NCI-H1092 (cell line): ENCODE measurements at places on chromosomes 2 and 18.

DNA sequence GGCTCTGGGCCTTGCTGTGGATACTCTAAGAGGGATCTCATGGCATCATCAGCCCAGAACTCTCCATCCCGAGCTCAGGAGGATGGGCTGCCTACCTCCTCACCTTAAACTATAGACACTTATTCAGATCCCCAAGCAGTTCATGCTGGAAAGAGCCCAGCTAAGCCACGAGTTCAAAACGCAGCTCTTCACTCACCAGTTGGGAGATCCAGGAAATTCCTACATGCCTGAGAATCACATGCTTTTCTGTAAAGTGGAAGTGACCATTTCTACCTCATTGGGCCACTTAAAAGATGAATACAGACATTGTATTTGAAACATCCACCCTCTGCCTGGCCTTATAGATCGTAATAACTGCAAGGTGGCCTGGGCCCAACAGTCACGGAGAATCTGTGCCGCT, 6.6 kb downstream of the ATOH8 start:
- no peak for DNase-seq

- DNase-seq = no peak
Measured at GRCh38 chr2:229178117-229178516, 93.0 kb downstream of the PID1 start.

DNA sequence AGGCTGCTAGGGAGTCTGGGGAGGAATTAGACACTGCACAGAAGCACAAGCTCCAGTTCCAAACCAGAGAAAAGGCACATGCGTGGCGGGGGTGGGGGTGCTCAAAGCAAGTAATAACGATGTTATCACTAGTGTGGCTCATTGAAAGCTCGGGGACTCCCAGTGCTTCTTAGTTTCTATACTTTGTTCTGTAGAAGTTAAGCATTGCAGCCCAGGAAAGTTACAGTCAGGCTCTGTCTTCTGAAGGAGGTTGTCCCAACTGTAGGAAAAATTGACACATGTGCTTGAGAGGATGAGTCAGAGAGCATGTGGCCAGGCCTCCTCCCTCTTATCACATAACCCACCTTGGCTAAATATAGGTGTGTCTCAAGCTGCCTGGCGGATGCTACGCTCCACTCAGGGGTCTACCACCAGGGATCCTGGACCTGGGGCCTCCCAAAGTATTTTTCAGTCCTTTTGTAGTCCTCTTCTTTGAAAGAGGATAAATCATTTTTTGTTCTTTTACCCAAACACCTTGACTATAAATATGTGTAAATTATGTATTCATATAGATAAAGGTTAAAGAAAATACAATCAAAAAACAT, 3.8 kb downstream of the GALNT5 start:
- DNase-seq = no peak

DNA sequence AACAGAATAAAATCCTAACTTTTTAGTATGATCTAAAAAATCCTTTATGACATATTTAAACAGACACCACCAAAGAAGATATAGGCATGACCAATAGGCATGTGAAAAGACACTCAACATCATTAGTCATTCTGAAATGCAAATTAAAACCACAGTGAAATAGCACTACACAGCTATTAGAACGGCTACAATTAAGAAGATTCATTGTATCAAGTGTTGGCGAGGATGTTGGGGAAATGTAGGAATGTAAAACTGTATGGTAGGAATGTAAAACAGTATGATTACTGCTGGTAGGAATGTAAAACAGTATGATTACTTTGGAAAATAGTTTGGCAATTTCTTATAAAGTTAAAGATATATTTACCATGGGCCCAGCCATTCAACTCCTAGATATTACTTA, 253.3 kb upstream of the TCF4 start:
- no peak for DNase-seq

- no peak for DNase-seq
Measured at GRCh38 chr2:66509326-66509811, 74.4 kb downstream of the MEIS1 start.

- DNase-seq = peak; percentile 34
Measured at GRCh38 chr2:198127627-198128026, 323.2 kb downstream of the PLCL1 start.

DNA sequence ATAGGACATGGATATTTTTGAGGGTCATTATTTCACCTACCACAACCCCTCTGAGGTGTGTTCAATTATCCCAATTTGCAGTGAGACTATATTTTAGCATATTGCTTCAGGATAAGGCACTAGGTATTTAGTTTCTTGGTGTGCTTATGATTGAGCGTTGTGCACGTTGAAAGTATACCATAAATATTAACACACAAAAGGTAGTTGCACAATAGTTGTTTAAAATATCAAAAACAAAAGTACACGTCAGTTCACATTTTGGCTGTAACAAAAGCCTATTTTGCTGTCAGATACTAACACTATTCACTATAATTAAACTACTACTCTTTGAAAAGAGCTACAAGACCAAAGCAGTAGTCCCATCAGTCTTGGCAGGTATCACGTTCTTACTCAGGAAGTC, 367.5 kb downstream of the DSC3 start:
- no peak for DNase-seq

- DNase-seq = no peak
Measured at GRCh38 chr2:190455358-190456095, 47.4 kb downstream of the MFSD6 start.

GRCh38 chr2:40346535-40347354, 105.1 kb downstream of the SLC8A1 start:
- no peak for DNase-seq

GRCh38 chr2:74675090-74675489, 21.0 kb downstream of the SEMA4F start:
- DNase-seq = no peak

DNA sequence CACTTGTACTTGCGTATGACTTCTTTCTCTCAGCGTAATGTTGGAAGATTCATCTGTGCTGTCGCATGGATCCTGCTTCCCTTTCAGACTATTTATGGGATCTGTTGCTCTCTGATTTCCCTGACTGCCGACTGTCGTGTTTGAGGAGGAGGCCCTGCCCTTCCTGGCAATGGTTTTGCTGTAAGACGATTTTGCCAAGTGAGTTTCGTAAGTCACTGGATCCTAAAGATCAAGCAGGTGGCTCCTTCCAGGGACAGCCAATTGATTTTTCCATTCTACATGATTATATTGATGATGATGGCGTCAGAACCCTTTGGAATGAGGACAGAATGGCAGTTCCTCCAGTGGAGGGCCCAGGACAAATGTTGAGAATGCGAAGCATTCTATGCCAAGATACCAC, 8.7 kb upstream of the B3GNT2 start:
- DNase-seq = no peak

DNA sequence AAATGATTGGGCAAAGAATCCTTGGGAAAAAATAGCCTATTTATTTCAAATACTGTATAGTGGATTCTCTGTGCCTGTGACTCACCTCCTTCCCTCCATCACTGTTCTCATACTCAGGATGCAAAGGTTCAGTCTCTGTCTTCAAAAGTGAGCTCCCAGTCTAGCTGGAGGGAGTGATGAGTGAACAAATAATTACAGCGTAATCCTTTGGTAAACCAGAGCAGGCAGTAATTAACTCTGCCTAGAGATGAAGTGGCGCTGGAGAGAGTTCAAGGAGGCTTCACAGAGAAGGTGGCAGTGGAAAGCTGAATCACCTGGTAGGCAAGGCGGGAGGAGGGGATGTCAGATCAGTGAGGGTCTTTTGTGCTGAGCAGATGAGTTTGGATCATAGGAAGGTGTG, 6.5 kb downstream of the DGUOK start:
- DNase-seq = peak; percentile 14

DNA sequence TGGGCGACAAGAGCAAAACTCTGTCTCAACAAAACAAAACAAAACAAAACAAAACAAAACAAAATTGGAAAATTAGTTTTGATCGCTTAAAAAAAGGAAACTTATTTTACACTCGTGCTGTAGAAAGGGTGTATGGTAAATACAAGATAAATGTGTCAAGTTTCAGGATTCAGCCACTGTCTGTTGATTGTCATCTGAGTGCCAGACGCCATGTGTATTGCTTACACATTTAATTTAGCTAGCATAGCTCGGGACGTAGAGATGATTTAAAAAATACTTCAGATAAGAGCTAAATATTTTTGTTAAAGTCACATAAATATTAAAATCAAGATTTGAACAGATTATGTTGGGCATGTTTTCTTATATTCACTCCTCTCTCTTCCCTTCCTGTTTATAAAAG, 568.1 kb upstream of the ZNF804A start:
- DNase-seq = no peak

DNA sequence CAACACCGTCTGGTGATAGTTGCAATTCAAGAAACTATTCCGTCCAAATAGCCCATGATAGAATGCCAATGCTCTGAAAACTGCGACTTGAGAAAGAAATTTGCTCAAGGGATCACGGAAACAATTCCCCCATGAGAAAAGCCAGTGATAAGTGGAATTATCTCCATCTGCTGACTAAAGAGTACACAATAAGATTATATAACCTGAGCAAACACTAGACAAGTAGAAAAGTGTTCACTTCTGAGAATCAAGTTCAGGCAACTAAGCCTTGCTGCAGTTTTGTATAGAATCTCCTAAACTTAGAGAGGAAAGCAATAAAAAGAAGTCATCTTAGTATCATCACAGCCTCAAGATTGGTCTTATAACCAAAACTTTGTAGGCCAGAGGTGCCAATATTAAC, 336.3 kb upstream of the NRXN1 start:
- no peak for DNase-seq

- DNase-seq = no peak
Measured at GRCh38 chr18:62426191-62426488, 96.7 kb upstream of the ZCCHC2 start.

DNA sequence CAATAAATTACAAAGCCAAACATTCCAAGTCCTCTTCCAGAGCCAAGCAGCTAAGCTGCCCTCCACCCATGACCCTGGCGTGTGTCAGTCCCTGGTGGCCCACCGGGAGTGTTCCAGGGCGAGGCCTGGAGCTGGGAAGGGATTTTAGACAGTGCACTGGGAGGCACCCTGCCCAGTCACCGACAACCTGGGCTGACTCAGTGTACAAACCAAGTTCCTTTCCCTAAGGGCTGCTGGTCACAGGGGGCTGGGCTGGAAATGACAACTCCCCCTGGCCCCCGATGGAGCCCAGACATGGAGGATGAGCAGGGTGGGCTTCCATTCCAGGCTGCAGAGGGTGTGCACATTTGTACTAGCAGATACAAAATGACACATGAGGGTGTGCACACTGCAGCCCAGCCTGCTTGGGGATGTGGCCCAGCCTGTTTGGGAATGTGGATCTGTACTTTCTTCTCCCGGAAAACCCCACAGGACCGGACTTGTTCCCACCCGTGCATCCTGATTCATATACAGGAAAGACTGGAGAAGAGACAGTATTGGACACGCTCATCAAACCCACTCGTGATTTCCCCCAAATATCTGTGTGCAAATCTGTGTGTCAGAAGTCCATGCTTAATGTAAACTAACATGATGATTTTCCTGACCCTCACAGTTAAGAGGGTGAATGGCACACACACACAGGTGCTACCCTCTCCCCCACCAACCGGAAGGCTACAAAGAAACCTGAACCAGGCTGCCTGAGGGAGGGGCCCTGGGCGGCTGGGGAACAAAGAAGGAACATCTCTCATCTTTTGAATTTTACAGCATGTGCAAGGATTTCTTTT, 58.9 kb downstream of the NDUFA10 start:
- DNase-seq = no peak

DNA sequence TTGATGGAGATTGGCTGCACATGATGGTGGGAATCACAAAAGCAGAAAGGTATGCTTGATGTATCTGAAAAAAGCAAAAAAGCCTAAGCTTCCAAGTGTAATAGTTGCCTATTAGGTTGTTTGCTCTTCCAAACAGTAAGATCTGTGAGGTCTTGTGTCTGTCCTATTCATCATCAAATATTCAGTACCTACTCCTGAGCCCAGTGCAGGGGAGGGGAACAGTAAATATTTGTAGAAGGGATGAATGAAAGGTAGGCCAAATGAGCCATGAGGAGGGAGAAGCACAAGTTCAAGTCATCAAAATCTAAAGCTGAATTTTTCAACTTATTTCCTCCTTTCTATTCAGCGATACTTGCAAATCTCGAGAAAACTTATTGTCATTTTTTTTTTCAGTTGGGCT, 153.2 kb upstream of the ETAA1 start:
- no peak for DNase-seq

GRCh38 chr2:3572620-3573019, 2.4 kb upstream of the RPS7 start:
- DNase-seq = no peak

- no peak for DNase-seq
Measured at GRCh38 chr2:36843838-36844237, 122.5 kb downstream of the STRN start.

DNA sequence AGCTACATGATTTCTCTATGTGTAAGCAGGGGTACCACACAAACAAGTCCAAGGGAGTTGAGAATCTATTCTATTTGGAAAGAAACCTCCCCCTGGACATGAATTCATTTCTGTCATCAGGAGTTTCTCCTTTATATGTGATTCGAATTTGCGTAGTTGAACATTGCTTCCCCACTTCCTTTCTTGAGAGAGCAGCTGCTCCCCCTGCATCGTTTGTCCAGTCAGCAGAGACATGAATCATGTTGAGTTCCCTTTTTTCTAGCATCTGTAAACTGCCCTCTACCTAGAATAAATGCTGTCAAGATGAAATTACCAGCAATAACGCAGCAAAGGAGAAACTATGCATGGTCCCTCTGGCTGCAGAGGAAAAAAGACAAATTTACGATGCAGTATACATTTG, 73.8 kb downstream of the KIF5C start:
- DNase-seq = no peak

GRCh38 chr2:31081492-31081891, 56.7 kb downstream of the GALNT14 start:
- DNase-seq = no peak

- no peak for DNase-seq
Measured at GRCh38 chr2:9554921-9555296, 721 bp downstream of the ADAM17 start.

- no peak for DNase-seq
Measured at GRCh38 chr18:75249672-75250470, 39.3 kb downstream of the TSHZ1 start.

DNA sequence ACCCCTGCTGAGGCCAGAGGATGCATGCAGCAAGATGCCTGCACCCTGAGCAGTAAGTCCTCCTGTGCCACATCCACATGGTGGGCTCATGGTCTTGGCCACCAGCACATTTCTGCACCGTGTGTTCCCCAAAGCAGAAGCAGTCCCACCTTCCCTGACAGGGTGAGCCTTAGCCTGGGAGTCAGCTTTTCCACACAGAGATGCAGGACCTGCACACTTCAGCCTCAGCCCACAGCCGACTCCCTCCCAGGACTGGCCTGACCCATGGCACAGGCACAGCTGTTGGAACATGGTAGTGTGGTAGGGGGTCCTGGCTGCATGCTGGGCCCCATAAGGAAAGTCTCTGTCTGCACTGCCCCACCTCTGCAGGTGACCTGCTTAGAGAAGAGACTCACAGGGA, 5.0 kb downstream of the SNED1 start:
- no peak for DNase-seq

GRCh38 chr2:3399829-3400228, 20.3 kb downstream of the TRAPPC12 start:
- no peak for DNase-seq

- no peak for DNase-seq
Measured at GRCh38 chr2:7726989-7727388, 809.8 kb downstream of the RNF144A start.

- DNase-seq = no peak
Measured at GRCh38 chr2:105708697-105709096, 36.0 kb upstream of the NCK2 start.
